ENCODE measurements at places on chromosomes 1 and 21.

DNA sequence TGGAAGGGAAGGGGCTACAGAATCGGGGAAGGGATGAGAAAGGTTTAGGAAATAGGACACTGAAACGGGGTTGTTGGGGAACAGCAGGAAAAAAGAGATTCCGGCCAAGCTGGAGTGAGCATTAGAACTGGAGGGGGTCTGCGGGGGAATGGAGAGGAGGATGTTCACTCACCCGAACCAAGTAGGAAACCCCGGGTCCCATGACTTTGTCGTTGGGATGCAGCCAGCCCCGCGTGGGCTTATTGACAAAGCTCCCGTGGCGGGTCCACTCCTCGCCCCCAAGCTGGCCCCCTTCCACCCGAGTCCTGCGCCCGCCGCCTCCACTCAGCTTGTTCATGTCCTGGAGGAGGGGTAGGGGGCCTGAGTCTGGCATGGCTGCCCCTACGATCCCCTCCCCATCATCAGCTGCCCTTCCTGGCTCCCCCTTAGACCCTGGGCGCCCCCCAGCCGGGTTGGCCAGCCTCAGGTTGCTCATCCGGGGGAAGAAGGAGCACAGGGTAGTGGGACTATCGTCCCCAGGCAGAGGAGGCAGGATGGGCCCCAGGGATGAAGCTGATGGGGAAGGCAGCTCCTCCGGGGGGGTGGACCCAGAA, 591 bp downstream of the SHC1 start:
- DNase-seq: no peak

DNA sequence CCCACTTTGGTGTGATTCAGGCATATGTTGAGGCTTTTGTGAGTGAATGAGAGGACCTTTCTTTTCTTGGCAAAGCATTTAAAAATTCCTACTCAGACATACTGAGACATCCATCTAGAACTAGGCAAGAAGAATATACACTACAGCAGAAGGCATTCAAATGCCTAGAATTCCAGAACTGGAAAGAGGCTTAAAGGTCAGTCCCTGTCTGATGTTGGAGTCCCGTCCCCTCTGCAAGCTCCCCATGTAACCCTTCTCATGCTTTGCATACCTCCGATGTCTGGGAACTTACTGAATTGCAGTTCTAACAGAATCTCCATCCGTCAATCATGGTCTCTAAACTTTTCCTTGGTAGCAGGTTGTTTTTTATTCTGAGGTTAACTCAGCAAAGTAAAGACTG, 152.9 kb downstream of the ATP6V1G3 start:
- no peak for DNase-seq

GRCh38 chr1:194535369-194535768, 1349.0 kb upstream of the B3GALT2 start:
- DNase-seq: no peak

- no peak for DNase-seq
Measured at GRCh38 chr1:21668232-21668950, 766 bp downstream of the RAP1GAP start.

- DNase-seq: no peak
Measured at GRCh38 chr1:221035662-221036153, 156.5 kb downstream of the HLX start.

GRCh38 chr1:204453141-204453772, 41.3 kb downstream of the PIK3C2B start:
- DNase-seq: no peak

DNA sequence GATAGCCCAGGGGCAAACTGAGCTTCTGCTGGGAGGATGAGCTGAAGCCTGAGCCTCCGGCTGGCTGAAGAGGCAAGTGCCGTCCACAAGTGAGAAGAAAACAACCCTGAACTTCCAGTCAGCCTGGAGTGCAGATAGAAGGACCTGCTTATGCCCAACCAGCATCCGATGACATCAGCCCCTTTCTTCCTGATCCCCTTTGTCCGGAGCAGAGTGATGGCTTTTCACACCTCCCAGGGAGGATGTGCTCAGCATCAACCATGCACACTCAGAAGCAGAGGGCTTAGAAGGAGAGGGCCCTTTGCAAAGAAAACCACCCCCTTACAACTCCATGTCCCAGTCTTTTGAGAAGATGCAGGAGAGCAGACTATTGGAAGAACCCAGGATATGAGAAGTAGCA, 23.7 kb upstream of the REG4 start:
- DNase-seq: no peak

DNA sequence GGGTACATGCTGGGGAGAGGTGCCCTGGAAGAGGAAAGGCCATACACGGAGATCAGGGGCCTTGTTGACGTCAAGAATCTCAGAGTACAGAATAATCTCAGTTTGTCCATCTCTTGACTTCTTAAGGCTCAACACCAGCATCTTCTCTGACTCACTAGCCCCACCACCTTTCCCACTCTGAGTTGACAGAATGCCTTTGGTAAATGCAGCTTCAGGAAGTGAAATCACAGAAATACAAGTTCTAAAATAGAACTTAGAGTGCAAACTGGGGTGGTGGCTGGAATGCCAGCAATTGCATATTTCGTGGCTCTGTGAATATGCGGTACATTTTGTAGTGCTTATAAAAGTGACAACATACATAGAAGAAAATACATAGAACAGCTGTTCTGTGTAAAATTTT, 1.6 kb downstream of the COG2 start:
- DNase-seq: no peak

GRCh38 chr1:154572468-154573167, 5.0 kb downstream of the CHRNB2 start:
- no peak for DNase-seq

- DNase-seq: no peak
Measured at GRCh38 chr1:72568113-72568512, 285.8 kb upstream of the NEGR1 start.

GRCh38 chr1:167463080-167463479, 55.2 kb downstream of the CD247 start:
- DNase-seq: no peak

DNA sequence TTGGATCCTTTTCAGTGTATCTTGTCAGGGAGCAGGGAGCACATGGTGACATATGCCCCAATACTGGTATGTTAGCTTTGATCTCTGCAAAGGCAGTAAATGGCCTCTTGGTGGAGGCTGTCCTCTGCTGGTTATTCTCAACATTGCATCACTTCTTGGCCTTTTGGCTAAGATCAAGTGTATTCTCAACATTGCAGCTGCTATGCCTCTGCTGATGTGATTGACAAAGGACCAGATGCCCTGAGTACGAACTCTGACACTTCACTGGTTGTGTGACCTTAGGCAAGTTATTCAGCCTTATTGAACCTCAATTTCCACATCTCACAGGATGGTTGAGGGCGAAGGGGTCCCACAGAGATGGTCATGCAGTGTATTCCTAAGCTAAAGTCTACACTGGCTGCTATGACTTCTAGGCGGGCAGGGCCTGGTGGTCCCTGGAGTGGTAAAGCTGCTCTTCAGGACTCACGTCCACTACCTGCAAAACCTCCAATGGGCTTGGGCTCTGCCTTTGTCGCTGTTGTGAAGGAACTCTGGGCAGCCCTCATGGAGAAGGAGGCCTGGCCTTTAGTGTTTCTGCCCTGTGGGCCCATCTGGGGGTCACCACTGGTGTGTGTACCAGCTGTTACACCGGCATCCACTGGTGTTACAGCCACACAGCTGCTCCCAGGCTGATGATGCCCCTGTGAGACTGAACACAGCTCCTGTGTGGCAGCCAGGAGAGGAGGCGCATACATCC, 64.8 kb downstream of the DNTTIP2 start:
- no peak for DNase-seq

DNA sequence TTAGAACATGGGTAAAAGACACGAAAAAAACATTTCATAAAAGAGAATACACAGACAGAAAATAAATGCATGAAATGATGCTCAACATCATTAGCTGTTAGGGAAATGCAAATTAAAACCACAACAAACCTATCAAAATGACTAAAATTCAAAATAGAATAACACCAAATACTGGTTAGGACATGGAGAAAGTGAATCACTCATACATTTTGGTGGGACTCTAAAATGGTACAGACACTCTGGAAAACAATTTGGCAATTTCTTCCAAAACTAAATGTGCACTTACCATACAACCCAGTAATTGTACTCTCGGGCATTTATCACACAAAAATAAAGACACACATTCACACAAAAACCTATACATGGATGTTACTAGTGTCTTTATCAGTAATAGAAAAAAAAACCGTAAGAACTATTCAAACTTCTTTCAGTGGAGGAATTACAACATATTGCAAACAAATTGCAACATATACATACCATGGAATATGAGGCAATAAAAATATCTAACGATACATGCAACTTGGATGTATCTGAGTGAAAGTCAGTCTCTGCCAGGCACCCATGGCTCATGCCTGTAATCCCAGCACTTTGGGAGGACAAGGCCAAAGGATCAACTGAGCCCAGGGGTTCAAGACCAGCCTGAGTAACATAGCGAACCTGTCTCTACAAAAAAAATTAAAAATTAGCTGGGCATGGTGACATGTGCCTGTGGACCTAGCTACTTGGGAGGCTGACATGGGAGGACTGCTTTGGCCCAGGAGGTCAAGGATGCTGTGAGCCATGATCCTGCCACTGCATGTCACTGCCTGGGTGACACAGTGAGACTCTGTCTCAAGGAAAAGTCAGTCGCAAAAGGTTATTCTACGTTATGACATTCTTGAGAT, 19.6 kb downstream of the HSF2BP start:
- no peak for DNase-seq

DNA sequence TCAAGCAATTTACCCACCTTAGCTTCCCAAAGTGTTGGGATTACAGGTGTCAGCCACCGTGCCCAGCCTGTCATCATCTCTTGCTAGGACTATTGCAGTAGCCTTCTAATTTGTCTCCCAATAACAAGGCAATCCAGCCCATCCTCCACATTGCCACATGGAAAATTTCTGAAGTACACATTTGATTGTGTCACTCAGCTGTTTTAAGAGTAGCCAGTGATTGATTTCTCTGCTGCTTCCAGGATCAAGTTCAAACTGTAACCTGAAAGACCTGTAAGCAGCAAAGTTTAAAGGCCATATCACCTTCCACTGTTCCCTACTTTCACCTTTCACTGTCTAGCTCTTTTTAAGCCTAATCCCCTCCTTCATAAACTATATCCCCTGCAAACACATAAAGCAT, 7.8 kb upstream of the ELK4 start:
- DNase-seq: no peak

DNA sequence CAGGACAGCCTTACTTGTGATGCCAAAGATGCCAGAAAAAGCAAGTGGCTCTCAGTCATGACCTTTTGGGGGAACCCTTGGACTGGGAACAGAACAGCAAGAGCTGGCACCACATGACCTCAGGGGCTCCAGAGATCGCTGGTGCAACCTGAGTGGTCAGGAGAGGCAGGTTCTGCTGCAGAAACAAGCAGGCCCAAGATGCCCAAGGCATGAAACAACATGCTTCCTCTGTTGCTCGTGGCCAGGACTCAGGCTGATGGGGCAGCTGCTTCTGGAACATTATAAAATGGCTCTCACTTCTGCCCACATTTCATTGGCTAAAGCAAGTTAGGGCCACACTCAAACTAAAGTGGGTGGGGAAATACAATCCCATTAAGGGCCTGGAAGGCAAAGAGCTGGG, 17.7 kb upstream of the CLSTN1 start:
- no peak for DNase-seq

DNA sequence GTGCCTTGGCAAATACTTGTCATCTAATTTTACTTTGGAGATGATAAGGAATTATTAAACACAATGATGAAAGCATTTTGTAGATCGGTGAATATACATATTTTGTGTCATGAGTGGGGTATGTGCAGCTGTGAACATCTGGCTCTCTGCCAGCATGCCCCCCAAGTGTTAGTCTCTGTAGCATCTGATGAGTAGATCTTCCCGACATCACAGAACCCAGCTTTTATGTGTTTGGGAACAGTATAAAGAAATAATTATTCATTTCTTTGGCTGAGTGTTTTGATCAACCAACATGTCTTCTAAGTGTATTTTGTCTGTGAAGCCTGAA, 4.5 kb upstream of the CTNNBIP1 start:
- no peak for DNase-seq

DNA sequence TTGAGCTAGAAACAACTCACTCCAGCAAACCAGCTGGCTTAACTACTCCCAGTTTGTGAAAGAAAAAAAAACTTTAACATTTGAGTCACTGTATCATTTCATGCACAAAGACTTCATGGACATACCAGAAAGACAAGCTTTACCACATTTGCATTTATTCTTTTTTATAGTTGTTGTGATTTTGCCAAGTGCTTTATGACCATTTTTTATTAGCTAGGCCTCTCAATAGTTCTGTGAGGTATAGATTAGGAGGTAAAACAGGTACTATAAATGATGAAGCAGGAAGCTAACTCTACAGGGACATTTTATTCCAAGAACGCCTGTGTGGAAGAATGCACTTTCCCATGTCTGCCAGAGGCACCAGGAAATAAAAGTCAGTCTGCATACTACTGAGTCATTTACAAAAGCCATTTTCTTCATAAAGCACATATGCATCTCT, 8.2 kb upstream of the DENND1B start:
- DNase-seq: no peak

DNA sequence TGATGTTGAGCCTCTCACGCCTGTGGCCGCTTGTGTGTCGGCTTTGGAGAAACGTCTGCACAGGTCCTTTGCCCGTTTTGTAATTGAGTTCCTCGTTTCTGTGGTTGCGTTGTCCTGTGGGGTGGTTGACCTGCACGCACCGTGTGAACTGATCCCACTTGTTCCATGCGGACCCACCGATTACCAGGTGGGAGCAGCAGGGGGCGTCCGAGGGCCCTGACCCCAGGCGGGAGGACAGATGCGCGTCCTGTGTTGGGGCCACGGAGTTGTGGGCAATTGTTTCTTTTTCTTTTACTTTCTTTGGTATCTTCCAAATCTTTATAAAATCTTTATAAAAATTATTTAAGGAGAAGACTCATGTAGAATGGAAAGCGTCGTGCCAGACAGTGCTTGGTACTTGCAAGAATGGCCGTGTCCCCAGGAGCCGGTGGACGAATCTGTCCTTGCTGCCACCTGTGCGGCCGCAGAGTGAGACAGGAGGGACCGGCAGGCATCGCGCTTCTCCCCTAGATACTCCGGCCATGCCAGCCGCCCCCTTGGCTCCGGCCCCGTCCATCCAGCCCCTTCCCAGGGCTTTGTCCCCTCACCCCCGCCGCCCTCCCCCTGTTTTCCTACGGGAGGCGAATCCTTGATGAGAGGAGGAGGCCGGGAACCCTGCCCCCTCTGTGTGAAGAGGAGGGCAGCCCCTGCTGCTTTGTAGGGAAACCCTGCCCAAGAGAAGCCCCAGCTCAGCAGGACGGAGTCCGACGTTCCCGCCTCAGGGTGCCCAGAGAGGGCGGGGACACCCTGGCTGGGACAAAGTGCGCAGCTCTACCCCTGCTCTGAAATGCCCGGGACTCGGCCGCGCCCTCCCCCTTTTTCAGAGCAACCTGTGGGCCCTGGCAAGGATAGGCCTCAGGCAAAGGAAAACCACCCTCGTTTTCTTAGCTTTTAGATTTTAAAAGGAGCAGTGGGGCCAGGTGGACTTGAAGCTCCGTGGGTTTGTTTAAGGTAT, 41.7 kb downstream of the PRKCZ start:
- DNase-seq: peak; percentile 51

- no peak for DNase-seq
Measured at GRCh38 chr1:20359451-20360330, 69.0 kb downstream of the VWA5B1 start.

GRCh38 chr1:231719485-231720183, 93.0 kb downstream of the DISC1 start:
- DNase-seq: no peak

Measured in cortex of kidney (tissue), 1 donor.